ENCODE measurements at places on chromosomes 1 and 21.
A peak's percentile ranks its signal among the peaks of the same experiment; 100 is the strongest.

DNA sequence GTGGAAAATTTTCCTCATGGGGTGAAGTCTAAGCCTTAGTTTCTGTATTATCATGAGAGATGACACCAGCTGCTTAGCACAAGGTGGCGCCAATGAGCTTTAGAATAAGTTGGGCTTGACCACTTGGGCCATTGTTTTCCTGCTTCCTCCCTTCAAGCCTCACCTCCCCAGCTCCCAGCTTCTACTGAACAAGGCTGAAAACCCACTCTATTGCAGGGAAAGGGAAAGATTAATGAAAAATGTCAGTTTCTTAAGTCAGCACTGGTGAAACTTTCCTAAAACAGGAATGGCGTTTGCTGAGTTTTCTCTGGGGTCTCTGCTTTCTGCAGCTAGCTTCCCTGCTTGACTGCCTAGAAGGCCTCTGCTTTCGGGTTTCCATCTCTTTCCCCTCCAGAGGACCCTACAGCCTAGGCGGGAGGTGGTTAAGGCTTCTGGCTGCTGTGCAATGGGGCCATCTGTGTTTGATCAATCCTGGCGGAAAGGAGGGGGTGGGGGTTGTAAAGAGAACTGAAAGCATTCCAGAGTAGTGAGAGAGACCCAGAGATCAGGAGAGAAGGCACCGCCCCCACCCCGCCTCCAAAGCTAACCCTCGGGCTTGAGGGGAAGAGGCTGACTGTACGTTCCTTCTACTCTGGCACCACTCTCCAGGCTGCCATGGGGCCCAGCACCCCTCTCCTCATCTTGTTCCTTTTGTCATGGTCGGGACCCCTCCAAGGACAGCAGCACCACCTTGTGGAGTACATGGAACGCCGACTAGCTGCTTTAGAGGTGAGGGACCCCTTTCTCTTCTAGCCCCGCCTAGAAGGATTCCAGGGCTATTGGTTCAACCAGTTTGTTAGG lies at the start of gene OLFML3:
Gene OLFML3 (plus strand): TSS at position 612 of the 840 bp plus-strand sequence. CDS start 43 bp downstream, at position 655.
- DNase-seq, result peak; percentile 93

DNA sequence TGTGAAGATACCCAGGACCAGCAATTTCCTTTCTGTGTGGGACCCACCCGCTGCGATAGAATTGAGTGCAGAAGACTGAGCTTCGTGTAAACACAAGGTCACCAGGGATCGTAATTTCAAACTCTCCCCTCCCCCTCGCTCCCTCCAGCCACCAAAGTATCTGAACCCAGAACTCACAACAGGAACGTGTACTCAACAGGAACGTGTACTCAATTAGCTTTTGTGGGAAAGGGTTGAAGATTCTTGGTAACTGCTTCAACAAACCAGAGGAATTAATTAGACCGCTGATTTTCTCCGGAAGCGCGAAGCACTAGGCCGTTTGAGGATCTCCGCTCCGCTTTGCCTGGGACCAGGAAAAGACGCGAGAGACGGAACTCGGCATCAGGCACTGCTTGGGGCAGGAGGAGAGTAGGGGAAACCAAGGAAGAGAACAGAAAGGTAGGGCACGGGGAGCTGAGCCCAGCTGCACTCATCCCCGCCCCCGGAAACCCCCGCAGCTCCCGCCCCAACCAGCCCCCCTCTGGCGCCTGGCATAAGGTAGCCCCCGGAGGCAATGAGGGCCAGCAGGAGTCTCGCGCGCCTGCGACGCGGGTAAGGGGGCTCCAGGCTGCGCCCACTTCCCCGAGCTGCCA lies 453 bp downstream of the DRAM2 start:
- peak; percentile 79 for DNase-seq

DNA sequence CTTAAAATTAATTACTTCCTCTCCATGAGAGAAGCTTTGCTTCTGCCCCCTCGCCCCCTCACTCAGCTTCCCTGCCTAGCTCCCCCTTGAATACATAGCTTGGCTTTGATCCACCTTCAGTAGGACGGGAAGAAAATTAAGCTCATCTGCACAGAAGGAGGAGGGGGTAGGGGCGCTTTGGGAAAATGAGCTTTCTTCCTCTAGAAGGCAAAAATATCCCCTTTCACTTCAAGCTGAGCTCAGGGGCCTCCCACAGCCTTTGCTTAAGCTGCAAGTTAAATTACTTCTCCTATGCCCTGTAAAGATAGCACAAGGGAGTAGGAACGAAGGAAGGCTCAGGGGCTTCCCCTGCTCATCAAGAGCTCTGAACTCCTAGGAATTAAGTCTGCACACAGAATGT lies 65.2 kb upstream of the GOLT1A start:
- peak; percentile 44 for DNase-seq

DNA sequence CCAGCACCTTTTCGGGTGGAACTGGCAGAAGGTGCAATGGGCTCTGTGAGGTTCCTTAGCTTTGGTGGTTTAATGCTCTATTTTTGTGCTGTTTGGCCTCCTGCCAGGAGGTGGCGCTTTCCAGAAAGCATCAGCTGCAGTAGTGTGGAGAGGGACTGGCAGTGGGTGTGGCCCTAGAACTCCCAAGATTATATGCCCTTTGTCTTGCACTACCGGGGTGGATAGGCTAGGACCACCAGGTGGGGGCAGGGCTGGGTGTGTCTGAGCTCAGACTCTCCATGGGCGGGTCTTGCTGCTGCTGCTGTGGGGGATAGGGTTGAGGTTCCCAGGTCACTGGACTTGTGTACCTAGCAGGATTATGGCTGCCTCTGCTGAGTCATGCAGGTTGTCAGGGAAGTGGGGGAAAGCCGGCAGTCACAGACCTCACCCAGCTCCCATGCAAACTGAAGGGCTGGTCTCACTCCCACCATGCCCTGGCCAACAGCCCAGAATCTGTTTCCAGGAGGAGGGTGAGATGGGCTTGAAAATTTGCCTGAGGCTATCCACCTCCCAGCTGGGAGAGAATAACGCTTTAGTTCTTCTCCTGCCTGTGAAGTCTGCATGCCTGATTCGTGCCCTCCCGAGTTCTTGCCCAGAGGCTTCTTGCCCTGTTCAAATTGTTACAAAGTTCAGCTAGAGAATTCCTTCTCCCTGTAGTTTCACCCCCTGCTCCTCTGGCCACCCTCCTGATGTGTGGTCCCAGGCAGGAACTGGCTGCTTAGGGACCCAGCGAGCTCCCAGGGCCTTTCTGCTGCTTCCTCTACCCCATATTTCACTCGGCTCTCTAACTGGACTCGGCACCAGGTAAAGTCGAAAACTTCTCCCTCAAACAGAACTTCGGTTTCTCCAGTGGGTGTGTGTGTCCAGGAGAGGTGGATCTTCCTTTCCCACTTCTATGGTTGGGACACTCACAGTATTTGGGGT lies 76.5 kb upstream of the BTG3 start:
- peak; percentile 34 for DNase-seq

DNA sequence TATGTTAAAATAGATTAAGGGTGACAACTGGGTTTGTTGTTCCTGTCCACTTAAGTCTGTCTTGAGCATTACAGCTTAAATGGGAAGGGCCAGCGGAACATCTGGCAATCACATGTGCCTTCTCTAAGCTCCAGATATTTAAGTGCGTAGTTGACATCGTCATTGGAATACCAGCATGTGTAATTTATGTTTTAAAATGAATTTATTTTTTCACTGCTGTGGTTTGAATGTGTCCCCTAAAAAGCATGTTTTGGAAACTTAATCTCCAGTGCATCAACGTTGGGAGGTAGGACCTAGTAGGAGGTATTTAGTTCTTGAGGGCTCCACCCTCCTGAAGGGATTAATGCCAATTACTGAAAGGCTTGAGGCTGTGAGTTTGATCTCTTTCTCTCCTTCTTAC lies 13.4 kb downstream of the ZCCHC17 start:
- no peak for DNase-seq

DNA sequence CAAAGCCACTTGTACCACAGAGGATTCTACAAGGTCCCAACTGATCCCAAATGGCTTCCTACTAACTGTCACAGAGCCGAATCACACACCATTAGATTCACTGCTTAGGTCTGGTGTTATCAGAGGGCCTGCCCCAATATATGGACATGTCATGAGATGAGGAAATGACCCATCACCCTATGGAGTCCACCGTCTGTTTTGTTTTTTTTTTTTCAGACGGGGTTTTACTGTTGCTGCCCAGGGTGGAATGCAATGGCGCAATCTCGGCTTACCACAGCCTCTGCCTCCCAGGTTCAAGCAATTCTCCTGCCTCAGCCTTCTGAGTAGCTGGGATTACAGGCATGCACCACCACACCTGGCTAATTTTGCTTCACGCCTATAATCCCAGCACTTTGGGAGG lies 83.8 kb upstream of the ETS2 start:
- no peak for DNase-seq

DNA sequence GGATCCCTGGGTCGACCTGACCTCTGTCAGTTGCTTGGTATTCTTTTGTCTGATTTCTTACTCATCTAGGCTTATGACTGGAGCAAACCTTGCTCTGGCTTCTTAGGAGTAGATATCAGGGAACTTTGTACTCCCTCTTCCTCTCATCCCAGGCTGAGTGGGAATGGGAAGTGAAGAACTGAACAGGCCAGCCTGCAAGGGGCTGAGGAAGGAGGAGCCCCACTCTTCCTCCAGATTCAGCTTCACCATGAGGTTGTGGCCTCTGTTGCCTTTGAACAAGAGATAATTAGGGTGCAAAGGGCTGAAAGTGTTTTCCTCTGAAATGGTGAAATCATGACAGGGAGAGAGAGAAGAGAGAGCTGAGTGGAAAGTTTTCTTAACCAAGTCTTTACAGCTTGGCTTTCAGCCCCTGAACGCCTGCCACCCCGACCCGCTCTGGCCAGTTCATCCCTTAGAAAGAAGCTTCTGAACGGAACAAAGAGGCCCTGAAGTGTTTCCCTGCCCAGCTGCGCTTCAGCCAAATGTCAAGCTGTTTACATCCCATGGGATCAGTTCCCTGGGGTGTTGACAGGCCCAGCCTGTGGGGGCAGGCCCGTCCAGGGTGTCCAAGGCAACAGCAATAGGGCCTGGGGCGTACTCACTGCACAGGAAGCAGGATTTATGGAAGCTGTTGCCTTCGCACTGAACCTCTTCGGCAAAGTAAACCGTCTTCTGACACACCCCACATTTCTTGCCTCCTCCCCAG lies 11.2 kb downstream of the CSRP1 start:
- DNase-seq, result peak; percentile 86

GRCh38 chr1:29251164-29252124 lies 15.1 kb downstream of the PTPRU start:
- no peak for DNase-seq

DNA sequence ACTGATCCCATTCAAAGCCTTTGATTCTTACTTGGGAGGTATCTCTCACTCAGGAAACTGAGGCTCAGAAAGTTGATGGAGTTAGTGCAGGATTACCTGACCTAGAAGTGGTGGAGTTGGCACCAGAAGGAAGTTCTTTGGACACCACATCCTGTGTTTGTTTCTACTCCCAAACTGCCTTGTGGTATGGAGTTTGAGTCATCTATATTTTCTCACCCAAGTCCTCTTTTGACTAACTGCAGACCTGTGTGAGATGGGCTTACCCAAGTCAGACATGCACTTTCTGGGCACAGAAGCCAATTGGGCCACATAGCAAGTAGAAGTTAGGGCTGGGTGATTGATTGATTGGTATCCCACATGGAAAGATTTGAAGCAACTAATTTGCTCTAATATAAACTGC lies 36.1 kb downstream of the FGGY start:
- DNase-seq, result no peak

DNA sequence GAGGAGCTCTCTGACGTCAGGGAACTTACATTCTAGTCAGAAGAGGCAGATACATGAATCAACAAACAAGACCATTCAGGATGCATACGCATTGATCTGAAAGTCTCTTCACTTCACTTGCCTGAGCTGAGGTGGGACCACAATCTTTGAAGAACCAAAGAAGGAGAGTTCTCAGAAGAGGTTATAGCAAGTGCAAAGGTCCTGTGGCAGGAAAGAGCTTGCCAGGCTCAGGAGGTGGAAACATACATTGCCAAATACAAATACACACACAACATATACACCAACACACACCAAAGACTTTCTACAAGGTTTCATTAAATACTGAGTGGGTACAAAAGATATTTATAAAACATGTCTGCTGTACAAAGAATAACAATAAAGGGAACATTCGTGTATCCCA lies 86.8 kb upstream of the GJB5 start:
- DNase-seq, result no peak

DNA sequence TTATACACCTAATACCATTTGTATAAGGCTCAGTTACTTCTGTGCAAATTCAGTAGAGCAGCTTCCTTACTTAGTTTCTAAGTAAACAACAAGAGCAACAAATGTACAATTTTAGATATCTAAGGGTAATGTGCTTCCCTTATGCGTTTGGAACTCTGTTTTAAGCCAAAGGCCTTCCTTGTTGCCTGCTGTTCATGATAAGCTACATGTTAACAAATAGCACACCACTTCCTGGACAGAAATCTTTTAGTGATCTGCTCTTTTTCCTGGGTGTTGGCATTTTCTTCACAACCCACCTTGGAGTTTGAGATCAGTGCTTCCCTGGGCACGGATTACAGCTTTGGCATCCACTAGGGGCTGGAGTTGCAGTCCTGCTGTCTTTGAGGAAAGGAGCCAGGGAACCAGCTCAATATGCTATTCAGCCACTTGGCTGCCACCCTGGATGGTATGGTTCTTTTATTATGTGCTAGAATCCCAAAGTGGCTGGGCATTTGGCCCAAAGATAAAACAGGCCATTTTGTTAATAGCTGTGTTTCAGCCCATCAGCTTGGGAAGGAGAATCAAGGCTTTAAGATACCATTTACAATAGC lies 55.6 kb upstream of the ADAR start:
- DNase-seq, result no peak

DNA sequence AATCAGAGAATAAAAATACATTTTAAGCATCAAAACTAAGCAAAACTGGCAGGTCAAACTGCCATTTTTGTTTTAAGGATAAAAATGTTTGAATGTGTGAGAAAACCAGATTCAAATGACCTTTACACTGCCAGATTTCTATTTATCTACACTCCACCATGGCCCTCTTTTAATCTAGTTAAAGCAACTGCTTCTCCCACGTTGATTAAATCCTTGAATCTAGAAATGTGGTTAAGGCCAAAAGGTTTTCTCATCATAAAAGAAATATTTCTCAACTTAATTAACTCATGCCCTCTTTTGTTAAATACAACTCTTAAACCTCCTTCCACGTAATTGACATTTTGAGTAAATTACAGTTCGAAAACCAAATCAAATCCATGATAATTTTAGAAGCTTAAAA lies 15.0 kb downstream of the EGLN1 start:
- no peak for DNase-seq

DNA sequence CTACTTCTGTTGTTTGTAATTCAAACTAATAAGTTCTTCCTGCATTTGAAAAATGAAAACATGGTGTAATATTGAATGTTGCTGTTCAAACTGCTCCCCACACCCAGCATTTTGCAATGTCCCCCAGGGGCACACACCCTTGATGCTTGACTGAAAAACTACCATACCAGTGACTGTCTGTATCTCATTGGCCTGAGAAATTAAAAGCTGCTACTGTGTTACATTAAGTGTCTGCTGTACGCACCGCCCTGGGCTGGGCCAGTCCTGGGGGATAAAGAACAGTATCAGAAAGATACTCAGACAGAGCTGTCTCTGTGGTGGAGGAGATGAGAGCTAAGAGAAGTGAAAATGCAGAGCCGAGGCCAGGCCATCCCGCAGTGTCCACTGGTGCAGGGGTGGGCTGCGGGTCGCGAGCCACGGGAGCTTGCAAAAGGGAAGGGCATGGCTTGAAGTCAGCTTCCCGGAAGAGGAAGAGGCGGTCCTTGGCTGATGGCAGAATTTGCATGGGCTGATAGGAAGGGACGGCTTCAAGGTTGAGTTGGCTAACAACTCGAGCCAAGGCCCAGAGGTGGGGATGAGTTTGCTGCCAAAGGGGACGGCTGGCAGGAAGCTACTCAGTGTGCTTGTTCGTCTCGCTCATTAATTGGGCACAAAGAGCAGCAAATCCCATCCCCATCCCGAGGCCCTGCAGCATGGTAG lies 329.8 kb upstream of the VAMP3 start:
- DNase-seq, result no peak
